ENCODE measurements at places on chromosomes 16 and 17. TPM values are rescaled to one million over a fixed set of nuclear protein-coding genes. Genes with fewer than 3 reads are reported as not detected.

CHST6 gene
- total RNA-seq, result 1.3 TPM

SLC38A8 gene
- not detected for total RNA-seq

RRAD gene
- 23.2 TPM for total RNA-seq

ARHGAP44 gene
- 1.6 TPM for total RNA-seq

DUS1L gene
- 50.3 TPM for total RNA-seq

Data from hair follicle dermal papilla cell (primary cell).